GM23248 (cell line): ENCODE measurements at places on chromosomes 2 and 18. TPM values are rescaled to one million over a fixed set of nuclear protein-coding genes. Genes with fewer than 3 reads are reported as not detected.
A peak's percentile ranks its signal among the peaks of the same experiment; 100 is the strongest.

GRCh38 chr2:162731917-162732804 lies 106.4 kb downstream of the KCNH7 start:
- DNase-seq: no peak

DNA sequence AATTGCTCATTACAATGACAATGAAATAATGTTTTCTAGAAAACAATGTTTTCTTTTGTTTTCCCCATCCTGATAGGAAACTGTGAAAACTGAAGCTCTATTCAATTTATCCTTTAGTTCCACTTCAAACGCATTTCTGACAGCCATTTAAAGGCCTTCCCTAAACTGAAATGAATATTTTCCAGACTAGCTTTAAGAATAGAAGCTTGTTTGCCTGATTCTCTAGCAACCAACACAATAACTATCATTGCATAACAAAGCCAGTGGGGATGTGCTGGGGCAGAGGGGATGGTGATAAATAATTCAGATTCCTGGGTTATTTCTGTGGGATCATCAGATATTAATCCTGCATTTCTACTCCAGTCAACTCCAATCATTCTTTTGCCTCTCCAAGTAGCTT lies 427.1 kb downstream of the RND3 start:
- peak; percentile 41 for DNase-seq

GRCh38 chr2:63676135-63676534 lies 87.4 kb downstream of the MDH1 start:
- no peak for DNase-seq

DNA sequence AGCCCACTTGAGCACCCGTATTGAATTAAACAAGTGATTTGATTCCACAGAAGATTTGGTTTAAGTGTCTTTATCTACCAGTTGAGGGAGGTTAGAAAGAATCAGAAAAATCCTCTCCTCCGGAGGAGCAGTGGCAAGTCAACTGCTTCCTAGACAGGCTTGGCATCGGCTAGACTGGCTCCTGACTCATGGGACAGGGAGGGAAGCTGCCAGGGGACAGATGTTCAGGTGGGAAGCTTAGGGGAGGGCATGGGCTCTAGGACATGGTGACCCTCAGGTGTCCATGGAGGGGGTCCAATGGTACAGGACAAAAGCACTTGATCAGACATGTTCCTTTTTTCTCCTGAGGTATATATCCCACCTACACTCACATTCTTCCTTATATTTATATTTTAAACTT lies 119.3 kb upstream of the IL1R2 start:
- peak; percentile 44 for DNase-seq

- DNase-seq: peak; percentile 65
Measured at GRCh38 chr2:44572196-44572900, 210.6 kb downstream of the CAMKMT start.

DNA sequence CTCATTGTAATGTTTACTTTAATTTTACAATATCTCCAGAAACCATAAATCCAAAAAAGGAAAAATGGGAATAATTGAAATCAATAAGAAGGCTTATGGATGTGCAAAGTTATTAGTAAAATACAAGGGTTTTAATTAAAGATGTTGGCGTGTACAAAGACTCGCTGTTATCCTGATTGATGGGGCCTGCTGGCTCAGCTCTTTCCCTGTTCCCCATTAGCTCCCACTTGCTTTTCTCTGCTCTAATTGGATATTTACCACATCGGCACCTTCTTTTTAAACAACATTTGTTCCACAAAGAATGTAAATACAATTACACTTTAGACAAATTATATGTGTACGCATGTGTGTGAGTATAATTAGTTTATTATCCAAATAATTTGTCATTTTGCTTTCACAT lies 796.6 kb downstream of the ERBB4 start:
- no peak for DNase-seq

The PPP1R1C gene
- not detected in 2 replicates for total RNA-seq

GRCh38 chr2:240048237-240048636 lies 5.1 kb downstream of the OR6B3 start:
- no peak for DNase-seq
